Erythroblast (primary cell): ENCODE measurements at places on chromosomes 5 and 9.

- DNase-seq = no peak
Measured at GRCh38 chr5:66987126-66987525, 209.5 kb downstream of the CD180 start.

DNA sequence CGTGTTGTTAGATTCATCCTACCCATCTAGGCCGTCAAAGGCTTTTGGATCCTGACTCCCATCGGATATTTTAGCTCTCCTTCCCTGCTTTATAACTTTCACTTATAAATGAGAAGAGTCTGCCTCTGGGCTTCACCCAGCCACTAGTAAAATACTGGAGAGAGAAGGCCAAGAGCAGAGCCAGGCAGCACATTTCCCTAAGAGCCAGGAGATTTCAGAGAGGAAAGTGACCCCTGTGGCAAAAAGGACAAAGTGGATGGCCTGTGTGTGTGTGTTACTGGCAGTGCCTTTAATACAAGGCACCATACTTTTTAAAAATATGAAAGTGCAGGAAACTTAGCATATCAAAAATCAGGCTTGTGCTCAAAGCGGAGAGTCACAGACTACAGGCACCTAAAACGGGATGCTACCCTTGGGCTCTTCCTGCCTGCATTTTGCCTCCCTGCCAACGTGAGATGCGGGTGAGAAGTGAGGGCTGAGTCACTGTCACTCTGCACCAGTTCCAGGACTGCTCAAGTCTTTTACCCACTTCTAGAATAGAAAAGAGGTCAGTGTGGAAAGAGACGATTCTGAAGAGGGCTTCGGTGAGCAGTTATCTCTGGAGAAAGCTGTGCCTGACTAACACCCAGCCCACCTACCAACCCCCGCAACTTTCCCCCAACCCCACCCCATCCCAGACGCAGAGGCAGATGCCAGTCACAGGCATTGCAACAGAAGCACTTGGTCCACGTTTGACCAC is 15.9 kb downstream of the NFIL3 start:
- peak; percentile 35 for DNase-seq

DNA sequence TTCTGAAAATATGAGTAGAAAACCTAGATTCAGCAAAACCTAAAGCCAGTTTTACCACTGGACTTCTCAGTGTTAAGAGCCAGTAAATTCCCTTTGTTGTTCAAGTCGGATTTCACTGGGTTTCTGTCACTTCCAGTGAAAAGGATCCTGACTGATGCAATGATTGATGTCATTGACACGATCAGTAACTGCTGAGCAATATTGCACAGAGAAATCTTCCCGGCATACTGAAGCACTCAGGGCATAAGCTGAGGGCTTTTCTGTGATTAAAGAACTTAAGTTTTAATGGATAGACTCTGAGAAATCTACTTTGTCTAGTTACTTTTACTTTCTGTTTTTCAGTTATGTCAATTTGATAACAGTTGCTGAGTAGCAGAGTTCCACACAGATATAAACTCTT is 61.9 kb downstream of the DENND1A start:
- DNase-seq = no peak

GRCh38 chr9:31759703-31760102 is 624.7 kb upstream of the ACO1 start:
- DNase-seq = no peak

DNA sequence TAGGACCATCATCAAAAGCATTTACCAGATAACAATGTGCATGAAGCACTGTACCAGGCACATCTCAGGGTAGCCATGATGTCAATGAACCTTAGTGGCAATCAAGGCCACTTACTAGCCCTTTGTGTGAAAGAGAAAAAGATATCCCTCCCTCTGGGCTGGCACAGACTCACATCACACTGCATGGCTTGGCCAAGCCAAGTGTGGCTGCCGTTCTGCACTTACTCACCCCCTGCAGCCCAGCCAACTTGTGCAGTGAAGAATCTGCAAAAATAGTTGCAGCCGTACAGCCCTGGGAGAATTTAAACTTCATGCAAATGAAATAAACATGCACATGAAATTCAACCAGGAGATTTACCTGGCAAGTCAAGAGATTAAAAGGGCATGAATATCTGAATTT is 333.5 kb downstream of the DEPDC1B start:
- no peak for DNase-seq

- DNase-seq = no peak
Measured at GRCh38 chr5:135053278-135053677, 19.2 kb upstream of the PITX1 start.

GRCh38 chr9:79020276-79020675 is 551.5 kb upstream of the TLE4 start:
- no peak for DNase-seq
